ENCODE measurements at places on chromosomes 3 and 15.

DNA sequence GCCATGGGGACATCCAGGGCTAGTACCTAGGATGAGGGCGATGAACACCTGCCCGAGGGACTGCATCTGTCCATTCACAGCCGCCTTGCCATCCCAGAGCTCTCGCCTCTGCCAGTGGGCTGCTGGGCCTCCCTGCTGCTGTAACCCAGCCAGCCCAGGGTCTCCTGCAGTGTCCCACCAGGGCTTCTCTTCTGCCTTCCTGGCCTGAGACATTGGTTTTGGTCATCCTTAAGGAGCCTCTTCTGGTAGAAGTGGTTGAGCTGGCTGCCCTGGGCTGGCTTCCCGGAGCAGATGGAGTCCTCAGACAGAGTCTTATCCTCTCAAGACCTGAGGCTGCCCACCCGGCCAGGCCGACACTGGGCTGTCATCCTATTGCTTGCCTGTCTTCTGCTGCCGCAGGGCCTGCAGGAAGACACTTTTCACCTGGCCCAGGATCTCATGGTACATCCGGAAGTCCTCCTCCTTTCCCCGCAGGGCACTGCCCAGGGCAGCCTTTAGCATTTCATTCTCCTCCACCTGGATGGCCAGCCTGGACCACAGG lies 6.1 kb upstream of the HHATL start:
- no peak for DNase-seq

- peak; percentile 51 for DNase-seq
Observed at GRCh38 chr15:79978655-79979514, 7.9 kb upstream of the BCL2A1 start.

DNA sequence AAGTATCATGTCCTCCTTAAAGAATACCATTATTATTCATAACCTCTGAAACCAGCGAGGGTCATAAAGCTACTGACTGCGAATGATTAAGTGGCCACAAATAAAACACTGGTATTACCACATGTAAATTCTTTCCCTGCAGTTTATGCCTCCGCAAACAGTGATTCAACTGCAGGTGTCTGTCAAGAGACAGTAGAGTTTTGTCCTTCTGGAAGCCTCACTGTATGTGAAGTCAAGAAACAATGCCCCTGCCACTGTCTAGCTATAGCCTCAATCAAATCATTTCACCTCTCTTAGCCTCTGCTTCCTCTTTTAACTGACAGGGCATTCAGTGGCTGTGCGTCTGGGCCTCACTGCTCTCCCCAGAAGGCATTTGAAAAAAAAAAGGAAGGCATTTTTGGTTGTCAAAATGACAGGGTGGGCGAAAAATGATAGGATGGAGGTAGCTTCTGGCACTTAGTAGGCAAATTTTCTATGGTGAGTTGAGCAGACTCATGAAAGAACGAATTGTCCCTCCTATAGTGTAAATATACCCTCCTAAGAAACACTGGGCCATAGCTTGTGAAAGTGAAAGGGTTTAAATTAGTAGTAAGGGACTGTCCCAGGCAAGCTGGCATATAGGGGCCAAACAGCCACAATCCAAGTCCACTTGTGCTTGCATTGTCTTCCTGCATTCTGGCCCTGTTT lies 66.7 kb downstream of the FILIP1L start:
- DNase-seq: peak; percentile 72

- no peak for DNase-seq
Observed at GRCh38 chr15:100879464-100880138, at the start of gene ALDH1A3. Gene ALDH1A3 (plus strand): TSS chr15:100879831. CDS start chr15:100879908, 77 bp downstream.

- DNase-seq: no peak
Observed at GRCh38 chr15:70792171-70792573, 28.8 kb upstream of the UACA start.

DNA sequence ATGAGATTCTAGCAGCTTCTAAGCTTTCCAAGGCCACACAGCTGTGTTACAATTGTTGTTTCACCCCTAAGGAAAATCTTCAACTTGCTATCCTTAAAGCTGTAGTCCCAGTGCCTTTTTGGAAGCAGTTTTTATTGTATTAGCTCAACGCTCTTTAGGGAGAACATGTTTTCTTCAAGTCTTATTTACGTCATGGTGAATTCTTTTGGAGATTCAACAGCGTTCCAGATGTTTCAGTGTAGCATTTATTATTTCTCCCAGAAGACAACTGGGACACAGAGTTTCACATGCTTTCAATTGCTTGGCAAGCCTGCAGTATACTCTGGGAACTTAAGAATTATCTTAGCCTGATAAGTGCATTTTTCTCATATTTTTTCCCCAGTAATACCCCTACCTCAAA lies 888.3 kb downstream of the PLOD2 start:
- peak; percentile 18 for DNase-seq

- DNase-seq: peak; percentile 96
Observed at GRCh38 chr3:13461169-13462124, 18.7 kb upstream of the HDAC11 start.

DNA sequence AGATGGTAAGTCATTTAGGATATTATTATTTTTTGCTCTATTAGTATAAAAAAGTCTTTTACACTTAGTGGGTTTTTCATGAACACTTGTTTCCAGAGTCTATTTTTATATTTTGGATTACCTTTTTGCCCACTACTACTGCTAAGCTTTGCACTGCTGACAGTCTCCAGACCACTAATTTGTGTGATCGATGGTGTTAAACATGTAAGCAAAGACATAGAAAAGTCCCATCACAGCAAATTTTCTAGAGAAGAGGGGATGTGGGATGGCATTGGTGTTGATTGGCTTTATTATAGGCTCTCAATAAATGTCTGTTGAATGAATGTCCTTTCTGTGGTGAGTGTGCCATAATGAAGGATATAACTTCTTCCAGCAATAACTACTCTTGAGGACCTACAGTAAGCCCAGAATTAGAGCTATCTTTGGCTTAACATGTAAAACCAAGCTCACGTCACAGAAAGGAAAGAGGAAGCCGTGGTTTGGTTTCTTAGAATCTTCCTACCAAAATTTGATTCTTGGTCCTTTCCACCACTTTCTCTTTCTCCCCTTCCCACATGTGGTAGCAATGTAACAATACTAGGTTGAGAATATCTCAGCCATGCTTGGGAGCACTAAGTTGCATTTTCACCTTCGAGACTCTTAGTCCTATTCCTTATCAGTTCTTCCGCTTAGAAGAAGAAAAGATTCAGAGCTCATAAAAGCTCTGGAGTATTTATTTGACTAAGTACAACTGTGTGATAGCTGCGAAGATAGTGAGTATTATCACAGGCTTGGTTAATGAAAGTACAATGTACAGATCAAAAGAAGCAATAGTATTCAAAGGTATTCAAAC lies 90.6 kb upstream of the UMPS start:
- peak; percentile 23 for DNase-seq

DNA sequence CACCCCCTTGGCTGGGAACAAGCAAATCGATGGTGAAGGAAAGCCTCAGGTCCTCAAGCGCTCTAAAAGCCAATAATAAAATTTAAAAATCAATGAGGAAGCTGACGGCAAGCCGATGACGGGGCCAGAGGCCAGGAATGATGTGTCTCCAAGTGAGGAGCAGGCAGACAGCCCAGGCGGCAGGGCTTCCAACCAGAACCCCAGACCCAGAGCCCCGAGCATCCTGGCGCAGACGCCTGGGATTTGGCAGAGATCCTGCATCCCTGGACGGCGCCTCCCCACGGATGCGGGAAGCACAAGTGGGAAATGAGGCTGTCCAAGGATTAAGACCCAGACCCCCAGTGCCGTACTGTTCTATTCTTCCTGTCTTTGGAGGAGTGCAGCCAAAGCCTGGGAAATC lies 123.0 kb upstream of the PROK2 start:
- DNase-seq: no peak

DNA sequence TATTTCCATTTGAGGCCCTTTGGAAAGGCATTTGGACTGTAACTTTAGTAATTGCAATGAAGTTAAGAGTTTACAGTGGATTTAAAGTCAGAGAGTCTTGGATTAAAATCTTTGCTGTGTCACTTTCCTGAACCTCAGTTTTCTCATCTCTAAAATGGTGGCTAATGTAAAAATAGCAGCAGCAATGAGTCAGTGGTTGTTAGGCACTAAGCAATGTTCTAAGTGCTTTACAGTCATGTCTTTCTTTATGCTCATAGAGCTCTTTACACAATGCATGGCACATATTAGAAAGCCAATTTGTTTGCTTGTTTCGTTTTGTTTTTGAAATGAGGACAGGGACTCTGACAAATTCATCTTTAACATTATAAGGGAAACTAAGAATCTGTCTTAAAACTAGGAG lies 222.7 kb upstream of the DNAJC19 start:
- no peak for DNase-seq

DNA sequence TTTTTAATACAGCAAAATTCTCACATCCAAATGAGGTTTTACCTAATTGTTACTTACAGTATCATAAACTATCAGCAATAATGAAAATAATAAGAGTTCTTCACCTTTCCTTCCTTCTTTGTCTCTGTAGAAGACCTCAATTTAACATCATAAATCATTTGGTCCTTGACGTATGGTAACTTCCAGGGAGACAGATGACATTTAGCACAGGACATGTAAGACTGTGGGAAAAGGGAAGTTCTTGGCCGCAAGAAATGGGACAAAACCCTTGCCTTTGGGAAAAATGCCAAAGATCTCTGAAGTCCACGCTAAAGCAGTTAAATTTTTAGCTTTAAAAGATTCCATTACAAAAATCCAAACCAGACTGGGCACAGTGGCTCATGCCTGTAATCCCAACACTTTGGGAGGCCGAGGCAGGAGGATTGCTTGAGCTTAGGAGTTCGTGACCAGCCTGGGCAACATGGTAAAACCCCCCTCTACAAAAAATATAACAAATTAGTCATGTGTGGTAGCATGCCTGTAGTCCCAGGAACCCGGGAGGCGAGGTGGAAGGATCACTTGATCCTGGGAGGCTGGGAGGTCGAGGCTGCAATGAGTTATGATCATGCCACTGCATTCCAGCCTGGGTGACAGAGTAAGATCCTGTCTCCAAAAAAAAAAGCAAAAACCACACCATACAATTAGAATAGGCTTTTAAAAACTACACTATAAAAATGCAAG lies 8.8 kb downstream of the PTPN9 start:
- DNase-seq: no peak

DNA sequence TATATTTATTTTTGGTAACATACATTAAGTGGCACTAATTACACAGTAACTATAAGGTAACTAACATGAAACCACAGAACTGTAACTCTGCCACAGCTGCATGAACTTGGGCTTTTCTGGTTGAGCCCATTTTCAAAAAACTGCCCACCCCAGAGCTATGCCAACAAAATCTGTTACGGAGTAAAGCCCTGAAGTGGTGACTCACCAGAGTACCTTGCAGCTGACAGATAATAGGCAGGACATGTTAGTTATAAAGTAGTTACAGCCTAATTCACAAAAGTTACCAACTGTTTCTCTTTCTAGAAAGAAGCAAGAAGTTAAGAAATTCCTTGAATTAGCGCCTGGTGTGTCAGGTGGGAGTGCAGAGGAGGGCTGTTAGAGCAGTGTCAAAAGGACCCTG lies 1.5 kb upstream of the GPX1 start:
- DNase-seq: no peak
